Substantia nigra (tissue), 51 donors: ENCODE measurements at places on chromosomes 6 and 20.

DNA sequence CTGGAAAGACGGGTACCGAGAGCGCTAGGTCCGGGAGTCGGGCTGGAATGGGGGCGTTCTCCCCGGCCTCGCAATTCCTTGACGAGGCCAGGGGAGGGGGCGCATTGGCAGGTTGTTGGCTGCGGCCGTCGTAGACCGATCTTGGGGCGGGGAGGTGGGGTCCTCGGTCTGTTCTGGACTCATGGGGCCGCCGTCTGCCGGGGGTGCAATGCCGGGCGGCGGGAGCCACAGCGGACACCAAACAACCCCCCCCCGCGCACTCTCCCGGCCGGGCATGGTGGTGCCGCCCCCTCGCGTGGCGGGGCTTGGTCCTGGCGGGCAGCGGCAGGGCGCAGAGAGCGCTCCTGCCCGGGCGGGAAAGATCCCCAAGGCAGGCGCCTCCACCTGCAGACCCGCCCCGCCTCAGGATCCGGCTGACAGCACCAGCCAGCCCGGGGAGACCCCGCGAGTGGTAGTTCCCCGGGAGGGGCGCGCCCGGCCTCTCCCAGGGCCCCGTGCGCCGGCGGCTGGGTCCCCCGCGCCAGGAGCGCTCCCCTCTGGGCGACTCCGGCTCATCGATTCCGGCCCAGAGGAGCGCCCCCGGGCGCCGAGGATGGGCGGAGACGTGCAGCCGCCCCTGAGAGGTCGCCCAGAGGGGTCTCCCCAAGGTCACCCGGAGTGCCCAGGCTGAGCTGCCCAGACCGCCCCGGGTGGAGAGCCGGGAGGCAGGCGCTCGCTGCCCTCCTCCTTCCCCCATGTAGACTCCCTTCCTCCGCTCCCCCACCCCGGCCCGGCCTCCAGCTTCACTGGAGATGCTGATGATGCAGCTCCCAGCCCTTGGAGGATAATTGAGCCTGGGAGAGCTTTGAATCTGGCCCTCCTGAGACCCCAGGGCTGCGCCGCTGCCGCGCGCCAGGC is 709 bp downstream of the PPP1R16B start:
- DNase-seq, result no peak

DNA sequence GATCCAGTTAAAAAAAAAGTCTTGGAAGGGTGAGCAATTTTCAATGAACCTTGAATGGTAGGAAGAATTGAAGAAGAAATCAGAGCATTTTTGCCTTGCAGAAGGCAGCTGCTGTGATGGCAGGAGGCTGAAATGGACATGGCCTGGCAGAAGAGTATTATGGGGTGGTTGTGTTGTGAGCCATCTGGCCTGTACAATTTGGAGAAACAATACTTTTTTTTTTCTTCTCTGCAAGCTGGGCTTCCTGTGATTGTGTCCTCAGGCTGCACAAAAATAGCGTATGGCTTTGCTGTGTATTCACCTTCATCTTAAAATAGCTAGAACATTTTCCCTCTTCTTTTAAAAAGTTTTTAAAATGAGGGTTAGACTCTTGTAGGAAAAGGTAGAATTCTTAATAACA is 21.4 kb downstream of the SYCP2L start:
- no peak for DNase-seq

DNA sequence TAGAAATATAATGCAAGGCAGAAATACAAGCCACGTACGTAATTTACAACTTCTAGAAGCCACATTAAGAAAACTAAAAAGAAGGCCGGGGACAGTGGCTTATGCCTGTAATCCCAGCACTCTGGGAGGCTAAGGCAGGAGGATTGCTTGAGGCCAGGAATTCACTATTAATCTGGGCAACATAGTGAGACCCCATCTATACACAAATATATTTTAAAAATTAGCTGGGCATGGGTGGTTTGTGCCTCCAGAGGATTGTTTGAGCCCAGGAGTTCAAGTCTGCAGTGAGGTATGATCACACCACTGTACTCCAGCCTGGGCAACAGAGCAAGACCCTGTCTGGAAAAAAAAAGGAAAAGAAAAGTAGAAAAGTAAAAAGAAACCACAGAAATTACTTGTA is 12.3 kb downstream of the MPC1 start:
- DNase-seq, result no peak

- DNase-seq, result no peak
Measured at GRCh38 chr6:82702574-82702973, 339.0 kb downstream of the TPBG start.

DNA sequence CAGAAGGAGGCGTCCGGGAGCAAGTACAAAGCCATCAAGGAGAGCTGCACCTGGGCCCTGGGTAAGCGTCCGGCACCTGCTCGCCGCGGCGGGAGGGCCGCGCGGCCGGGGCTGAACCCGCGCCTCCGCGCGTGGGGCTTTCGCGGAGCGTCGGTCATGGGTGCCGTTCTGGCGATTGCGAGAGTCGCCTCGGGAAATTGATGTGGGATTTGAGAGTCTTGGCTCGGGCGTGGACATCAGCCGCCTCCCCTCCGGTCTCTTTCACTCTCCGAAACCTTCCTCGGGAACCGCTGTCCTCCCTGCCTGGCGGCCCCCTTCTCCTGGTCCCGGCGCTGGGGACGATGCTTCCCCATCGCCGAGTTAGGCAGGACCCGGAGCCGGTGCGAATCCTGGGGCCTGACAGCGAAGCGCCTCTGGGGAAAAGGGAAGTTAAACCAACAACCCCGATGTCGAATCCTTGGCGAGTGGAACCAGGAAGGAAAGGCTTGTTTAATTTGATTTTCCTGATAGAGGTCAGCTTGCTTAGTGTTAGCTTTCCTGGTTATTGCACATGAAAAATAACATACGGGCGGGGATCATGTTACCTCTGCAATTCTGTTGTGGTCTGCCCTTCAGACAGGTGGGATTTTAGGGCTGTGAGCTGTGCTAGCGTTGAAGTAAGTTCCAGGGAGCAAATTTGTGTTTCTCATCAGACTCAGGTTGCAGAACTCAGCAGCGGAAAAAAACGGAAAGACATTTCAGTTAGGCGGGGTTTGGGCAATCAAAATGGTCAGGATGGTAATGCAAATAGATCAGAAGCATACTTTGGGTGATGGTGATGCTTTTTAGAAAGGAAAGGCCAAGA is 594 bp downstream of the ARFGEF3 start:
- DNase-seq, result peak; percentile 30

DNA sequence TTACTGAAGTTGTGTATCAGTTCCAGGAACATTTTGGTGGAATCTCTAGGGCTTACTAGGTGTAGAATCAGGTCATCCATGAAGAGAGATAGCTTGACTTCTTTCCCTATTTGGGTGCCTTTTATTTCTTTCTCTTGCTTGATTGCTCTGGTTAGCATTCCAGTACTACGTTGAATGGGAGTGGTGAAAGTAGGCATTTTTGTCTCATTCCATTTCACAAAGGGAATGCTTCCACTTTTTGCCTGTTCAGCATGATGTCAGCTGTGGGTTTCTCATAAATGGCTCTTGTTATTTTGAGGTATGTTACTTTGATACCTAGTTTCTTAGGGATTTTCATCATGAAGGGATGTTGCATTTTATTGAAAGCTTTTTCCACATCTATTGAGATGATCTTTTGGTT is 195.3 kb downstream of the MOXD1 start:
- DNase-seq, result no peak

- DNase-seq, result no peak
Measured at GRCh38 chr20:23759306-23759940, 8.7 kb upstream of the CST1 start.

GRCh38 chr20:34112600-34113101 is 608 bp upstream of the EIF2S2 start:
- no peak for DNase-seq

DNA sequence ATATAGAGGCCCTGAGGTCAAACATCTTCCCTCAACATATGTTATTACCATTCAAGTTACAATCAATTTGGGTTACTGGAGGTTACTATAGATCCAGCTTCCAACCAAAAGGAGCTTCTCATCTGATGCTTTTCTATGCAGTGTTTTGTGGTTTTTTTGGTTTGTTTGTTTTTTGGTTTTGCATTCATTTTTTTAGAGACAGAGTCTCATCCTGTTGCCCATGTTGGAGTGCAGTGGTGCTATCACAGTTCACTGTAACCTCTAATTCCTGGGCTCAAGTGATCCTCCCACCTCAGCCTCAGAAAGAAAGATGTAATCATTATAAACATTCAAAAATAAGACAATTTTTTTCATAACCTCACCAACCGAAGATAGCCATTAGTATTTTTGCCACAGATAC is 124.4 kb upstream of the JARID2 start:
- DNase-seq, result no peak

DNA sequence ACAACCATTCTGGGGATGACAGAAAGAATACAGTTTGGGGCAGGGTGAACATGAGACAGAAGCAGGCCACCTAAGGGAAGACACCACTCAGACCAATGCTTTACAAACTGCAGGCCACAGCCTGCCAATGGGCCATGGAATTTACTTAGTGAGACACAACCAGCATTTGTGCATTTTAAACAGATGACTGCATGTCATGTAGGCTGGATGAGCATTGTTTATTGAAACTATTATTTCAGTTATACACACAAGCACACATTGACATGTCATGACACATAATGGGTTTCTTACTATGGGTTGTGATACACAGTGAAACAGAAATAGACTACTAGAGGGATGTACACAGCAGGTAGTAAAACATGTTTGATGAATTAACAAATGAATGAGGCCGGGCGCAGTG is 8.0 kb downstream of the PGM3 start:
- no peak for DNase-seq

DNA sequence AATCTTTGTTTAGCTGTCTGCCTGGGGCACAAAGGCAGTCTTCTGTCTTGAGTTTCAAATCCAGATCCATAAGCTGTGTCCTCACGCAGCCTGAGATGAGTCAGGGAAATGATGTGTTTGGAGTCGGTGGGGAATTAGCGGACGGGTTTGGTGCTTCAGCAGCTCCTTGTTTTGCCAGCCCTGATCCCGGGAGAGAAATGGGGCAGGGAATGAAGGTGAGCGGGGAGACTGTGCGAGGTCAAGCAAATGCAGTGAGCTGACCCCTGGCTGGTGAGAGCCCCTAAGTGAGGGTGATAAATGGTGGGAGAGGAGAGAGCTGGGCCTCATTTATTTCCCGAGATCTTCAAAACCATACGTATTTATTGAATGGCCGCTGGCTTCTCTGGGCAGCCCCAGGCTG is 21.6 kb downstream of the DUSP22 start:
- DNase-seq, result no peak

- DNase-seq, result no peak
Measured at GRCh38 chr6:130489514-130489913, 123.7 kb downstream of the TMEM200A start.

- DNase-seq, result no peak
Measured at GRCh38 chr6:2523061-2523460, 227.7 kb downstream of the MYLK4 start.

DNA sequence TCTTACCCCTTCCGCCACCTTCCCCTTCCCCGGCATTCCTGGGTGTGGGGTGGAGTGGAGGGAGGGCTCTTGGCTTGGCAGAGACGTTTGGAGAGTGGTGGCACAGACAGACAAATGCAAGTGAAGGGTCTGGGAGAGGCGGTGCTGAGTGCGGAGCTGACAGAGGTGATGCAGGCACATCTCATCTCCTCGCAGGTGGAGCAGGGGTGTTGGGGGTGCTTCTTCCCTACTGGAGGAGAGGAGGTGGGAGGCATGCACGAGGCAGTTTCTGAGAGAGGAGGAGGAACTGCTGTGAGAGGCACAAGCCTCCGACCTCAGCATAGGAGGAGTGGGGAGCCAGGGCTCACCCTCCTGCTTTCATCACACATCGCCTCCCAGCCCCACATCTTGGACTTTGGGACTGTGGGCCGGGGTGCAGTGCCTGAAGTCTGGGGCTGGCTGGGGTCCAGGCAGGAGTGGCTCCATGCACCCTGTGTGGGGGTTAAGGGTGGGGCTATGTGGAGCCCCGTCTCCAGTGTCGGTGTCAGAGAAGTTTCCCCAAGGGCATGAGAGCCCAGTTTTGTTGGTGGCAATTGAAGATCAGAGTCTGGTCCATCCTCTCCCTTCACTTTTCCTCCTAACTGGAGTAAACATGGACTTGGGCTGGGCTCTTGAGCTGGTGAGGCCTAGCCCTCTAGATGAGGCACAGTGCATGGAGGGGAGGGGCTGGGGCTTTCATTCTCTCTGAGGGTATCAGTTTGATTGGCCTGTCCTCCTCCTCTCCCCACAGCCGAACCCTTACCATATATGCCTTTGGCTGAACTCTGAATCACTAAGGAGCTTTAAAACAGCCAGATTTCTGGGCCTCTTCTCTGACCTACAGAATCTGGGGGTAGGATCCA is 20.2 kb upstream of the SLC22A7 start:
- no peak for DNase-seq

DNA sequence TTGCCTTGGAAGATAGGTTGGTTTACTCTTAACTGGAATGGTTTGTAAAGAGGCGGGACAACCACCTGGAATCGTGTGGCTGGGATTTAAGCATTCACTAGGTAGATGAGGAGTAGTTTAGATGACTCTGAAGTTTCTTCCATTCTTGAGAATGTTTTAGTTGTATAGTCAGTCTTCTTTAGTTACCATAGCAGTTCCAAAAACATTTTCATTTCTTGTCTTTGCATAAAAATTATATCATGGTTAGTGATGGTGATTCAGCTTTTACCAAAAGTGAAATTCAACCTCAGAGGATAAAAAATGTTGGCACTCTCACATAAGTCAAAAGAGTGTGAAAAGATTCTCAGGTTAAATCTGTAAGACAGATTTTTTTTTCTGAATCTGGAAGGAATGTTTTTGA is 70.3 kb downstream of the SMAP1 start:
- no peak for DNase-seq

GRCh38 chr6:149049230-149049629 is 268.3 kb upstream of the TAB2 start:
- DNase-seq, result no peak

- DNase-seq, result no peak
Measured at GRCh38 chr6:146456886-146457285, 86.7 kb upstream of the RAB32 start.

GRCh38 chr6:13573669-13574110 is 711 bp upstream of the SIRT5 start:
- no peak for DNase-seq

DNA sequence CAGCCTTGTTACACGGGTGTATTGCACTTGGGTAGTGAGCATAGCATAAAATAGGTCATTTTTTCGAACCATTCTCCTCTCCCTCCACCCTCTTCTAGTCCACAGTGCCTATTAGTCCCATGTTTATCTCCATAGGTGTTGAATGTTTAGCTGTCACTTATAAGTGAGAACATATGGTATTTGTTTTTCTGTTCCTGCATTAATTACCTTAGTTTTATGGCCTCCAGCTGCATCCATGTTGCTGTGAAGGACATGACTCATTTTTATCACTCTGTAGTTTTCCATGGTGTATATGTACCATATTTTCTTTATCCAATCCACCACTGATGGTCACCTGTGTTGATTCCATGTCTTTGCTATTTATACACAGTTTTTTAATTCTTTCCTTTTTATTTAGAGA is 889.5 kb downstream of the EYS start:
- no peak for DNase-seq
